ENCODE measurements at places on chromosomes 1 and 21. TPM values are rescaled to one million over a fixed set of nuclear protein-coding genes. Genes with fewer than 3 reads are reported as not detected.

DNA sequence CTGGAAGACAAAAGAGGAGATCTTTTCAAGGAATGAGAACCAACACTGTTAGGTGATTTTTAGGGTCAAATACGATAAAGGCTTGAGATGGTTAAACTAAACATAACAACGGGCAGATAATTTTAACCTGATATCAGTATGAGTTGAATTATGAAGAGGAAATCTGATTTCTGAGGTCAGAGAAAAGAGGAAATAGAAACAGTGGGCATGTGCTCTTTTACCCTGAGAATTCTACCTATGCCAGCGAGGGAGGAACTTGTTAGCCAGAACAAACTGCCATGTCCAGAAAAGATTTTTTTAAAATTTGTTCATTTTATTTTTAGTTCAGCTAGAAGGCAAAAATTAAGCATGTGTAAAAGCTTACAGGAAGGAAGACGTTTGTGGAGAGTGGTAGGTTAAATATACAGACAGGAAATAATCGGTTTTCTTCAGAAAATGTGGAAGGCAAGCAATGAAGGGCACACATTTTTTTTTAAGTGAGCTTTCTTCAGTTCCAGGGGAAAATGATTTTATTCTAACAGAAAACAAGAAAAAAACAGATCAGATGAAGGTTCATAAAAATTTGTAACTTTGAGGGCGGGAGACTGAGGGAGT, 1745.3 kb downstream of the MRPL39 start:
- DNase-seq, result no peak

DNA sequence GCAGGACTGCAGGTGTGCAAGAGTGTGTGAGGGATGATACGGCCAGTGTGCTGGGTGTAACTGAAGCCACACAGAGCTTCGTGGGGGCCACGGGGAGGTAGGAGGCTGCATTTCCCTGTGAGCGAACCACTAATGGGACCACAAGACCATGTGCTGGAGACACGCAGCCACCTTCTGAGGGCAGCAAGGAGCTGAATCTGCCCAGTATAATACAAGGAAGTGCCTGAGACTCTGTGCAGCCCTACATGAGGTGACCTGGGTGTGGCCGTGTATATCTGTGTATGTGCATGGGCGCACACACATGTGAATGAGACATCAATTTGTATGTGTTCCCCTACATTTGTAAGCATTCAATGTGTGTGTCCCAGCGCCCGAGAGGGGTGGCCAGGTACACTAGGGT, 50.8 kb downstream of the CHD5 start:
- no peak for DNase-seq

KCNJ10 gene
- total RNA-seq, result not detected

CFHR5 gene
- not detected for total RNA-seq

RYR2 gene
- total RNA-seq, result 0.02 TPM

GRCh38 chr21:38979271-38980121, 173.8 kb downstream of the ETS2 start:
- no peak for DNase-seq

DAP3 gene
- 145 TPM for total RNA-seq

DNA sequence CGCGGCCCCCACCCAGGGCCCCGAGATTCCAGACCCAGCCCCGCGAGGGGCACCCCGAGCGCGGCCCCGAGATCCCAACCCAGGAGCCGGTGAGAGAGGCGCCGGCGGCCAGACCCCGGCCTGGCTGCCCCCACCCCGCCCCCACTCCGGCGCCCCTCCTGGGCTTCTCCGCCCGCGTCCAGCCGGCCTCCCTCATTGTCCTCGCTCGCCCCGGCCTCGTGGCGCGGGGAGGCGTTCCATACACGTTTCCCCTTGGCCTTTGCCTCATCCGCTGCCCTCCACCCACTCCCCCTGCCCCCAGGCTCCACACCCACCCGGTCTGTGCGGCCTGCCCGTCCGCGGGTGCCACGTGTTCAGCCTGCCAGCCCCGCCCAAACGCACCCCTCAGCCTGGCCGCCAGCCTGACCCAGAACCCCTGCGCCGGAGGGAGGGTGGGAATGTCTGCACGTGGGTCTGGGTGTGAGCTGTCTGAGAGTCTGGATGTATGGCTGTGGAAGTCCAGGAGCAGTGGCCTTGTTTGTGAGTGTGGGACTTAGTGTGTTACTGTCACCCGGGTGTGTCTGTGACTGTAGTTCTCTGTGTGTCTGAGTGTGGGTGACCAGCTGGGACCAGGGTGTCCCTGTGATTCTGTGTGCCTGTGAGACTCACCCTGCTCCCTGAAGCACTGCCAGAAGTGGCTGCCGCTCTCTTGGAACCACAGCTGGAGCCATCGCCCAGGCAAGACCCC, 681 bp downstream of the B4GALT2 start:
- peak; percentile 46 for DNase-seq

TCEA3 gene
- total RNA-seq, result 4.4 TPM

GRCh38 chr1:100657876-100658715, 61.4 kb upstream of the VCAM1 start:
- no peak for DNase-seq

DNA sequence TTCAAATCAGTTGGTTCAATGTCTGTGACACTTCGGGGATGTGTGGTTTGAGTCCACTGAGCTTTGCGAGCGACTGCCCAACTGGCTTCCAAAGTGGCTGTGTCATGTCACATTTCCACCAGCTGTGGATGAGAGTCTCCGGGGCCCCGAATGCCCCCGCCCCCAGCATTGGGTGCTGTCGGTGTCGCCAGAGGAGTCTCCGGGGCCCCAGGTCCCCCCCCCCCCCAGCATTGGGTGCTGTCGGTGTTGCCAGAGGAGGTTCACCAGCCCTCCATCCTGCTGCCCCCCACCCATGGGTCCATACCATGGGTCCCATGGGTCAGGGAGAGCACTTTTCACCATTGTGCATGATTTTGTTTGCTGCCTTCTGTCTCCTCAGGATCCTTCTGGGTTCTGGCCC, 9.0 kb upstream of the SMYD3 start:
- no peak for DNase-seq

MAP3K21 gene
- total RNA-seq, result 5.6 TPM

OR2T29 gene
- total RNA-seq, result not detected

DNA sequence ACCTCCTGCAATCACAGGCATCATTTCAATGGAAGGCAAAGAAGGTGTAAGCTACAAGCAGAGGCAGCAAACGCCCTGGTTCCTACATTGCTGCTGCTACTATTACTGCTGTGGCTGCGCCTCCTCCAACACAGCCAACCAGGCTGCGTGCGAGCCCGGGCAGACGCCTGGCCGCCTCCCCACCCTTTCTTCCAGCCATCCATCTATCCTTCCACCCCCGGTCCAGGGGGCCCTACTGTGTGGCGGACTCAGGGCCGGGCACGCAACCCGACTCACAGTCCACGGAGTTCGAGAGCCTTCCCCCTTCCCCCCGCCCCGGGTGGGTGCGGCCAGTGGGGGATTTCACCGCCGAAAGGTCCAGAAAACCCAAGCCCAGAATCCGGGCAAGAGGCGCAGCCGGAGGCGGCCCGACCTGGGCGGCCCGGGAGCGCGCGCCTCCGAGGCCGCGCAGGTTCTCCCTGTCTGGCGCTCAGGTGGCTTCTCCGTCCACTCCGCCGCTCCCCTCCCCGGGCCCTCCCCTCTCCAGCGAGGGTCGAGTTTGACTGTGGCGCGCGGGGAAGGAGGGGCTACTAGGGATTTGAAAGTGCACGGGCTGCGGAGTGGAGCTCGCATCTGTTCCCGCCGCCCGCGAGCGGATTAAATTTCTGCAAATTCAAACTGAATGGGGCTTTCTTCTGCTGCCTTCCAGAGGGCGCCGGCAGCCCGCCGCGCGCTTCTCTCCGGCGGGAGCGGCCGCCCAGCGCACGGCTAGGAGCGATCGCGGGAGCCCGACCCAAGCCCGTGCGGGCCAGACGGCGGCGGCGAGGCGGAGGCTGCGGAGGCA, at the start of gene HUNK:
TSS of gene HUNK (plus strand) at position 569 of the 823 bp plus-strand sequence. CDS start 655 bp downstream, outside the sequence.
- peak; percentile 20 for DNase-seq

COL9A2 gene
- total RNA-seq, result 13.1 TPM

DNA sequence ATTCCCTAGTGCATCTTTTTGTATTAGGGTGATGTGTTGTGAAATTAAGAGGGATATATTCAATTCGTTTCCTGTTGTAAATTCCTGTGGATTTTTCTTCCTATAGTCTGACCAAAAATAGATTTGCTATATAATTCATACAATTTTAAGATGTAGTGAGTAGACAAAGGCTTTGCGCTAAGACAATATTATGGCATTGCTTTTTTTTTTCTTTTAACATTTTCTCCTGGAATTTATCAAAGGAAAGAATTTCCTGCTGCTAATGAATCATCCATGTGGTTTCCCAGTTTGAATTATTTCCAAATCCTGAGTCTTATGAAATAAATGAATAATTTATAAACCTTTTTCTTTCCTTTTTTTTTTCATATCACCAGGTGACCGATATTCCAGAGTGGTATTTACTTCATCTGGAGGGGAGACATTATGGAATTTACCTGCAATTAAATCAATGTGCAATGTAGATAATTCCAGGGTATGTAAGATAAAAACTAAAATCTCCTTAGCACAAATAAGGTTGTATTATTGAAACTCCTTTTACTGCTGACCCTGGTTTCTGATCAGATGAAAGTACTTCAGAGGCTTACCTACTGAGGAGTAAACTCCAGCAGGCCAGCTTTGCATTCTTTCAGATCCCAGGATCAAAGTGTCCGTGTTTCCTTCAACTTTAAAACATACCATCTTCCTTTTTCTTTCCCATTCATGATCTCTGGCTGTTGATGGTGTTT, 148.4 kb downstream of the TLR5 start:
- DNase-seq, result no peak

CD34 gene
- not detected for total RNA-seq

LCE3D gene
- not detected for total RNA-seq

DNA sequence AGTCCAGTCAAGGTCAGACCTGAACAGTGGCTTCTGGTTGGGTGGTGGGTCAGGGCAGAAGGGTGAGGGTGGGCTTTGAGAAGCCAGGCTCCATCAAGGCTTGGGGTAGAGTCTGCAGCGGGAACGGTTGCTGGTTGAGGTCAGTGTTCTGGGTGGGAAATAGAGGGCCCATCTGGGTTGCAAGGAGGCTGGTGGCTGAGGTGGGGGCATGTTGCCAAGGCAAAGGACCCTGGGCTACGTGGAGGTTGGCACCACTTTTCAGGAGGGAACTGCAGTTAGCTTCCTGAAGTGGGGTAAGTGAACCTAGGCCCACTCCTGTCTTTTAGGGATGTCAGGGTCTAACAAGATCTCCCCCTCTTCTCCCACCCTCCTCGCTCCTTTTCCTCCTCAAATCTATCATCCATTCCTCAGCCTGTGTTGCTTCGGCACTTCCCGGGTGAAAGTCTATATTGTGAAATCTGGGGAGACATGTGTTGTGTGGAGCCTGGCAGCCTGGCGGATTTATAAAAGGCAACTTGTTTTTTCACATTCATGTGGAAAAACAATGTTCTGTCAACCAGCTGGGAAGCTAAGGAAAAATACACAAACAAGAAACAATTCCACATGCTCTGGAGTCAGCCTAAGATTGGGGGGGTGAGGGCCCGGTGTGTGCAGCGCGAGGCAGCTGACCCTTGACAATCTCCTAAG, 1.5 kb downstream of the IL22RA1 start:
- DNase-seq, result no peak

HEYL gene
- total RNA-seq, result 0.19 TPM

- peak; percentile 91 for DNase-seq
Observed at GRCh38 chr1:206583707-206584648, 28.3 kb downstream of the EIF2D start.

GRCh38 chr1:32198237-32199042, 2.0 kb upstream of the CCDC28B start:
- no peak for DNase-seq

GRCh38 chr1:27992276-27992675, 32.5 kb downstream of the XKR8 start:
- DNase-seq, result peak; percentile 60
